ENCODE measurements at places on chromosomes 13 and 19. TPM values are rescaled to one million over a fixed set of nuclear protein-coding genes. Genes with fewer than 3 reads are reported as not detected.

- no peak for DNase-seq
These were observed 146.9 kb downstream of the KDM4B start for GRCh38 chr19:5115771-5116202.

DNA sequence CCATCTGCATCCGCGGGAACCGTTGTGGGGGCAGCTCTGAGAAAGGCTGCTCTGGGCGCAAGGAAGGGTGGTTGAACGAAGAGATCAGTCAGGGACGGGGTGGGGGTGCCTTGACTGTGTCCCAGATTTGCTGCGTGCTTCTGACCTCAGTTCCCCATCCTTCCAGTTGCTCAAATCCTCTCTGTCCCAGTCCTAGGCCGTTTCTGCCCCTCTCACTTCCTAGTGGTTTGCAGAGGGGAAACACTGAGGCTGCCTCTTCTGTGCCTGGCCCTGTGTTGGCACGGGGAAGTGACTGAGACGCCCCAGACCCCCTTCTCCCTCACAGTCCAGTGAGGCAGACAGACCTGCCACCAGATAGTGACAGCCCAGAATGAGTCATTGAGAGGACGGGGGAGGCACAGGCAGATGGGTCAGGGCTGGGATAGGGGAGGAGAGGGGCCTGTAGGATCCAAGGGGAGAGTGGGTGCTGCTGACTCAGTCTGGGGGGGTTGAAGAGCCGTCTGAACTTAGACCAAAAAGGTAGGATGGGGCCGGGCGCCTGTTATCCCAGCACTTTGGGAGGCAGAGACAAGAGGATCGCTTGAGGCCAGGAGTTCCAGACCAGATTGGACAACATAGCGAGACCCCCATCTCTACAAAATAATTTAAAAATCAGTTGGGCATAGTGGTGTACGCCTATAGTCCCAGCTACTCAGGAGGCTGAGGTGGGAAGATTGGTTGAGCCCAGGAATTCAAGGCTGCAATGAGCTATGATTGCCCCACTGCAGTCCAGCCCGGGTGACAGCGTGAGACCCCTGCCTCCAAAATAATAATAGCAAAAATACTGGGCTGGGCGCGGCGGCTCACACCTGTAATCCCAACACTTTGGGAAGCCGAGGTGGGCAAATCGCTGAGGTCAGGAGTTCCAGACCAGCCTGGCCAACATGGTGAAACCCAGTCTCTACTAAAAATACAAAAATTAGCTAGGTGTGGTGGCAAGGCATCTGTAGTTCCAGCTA, 26.5 kb downstream of the NUMBL start:
- no peak for DNase-seq

- DNase-seq, result no peak
These were observed 109.2 kb downstream of the SGCG start for GRCh38 chr13:23289917-23290357.

- DNase-seq, result no peak
These were observed 102.9 kb downstream of the TEX26 start for GRCh38 chr13:31035185-31035965.

DNA sequence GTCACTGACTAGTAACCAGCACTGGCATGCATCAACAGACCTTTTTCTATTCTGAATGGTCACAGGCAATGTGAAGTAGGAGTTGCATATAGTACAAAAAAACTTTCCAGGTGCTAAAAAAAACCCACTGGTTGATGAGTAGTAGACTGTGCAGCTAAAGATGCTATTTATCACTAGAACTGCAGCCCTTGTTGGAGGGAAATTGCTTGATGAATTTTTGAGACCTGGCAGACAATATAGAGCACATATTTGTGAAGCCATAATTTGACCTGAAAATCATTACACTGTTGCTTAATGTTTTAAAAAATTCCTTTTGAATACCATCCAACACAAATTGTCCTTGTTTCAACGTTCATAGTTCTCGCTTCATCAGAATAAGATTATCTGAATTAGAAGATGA, 441.0 kb downstream of the KLF12 start:
- DNase-seq, result no peak

GRCh38 chr13:24274452-24275021, 34.8 kb upstream of the C1QTNF9 start:
- DNase-seq, result peak; percentile 51

GRCh38 chr13:111855191-111855590, 211.8 kb upstream of the SOX1 start:
- no peak for DNase-seq

LIM2 gene
- total RNA-seq, result not detected

DNA sequence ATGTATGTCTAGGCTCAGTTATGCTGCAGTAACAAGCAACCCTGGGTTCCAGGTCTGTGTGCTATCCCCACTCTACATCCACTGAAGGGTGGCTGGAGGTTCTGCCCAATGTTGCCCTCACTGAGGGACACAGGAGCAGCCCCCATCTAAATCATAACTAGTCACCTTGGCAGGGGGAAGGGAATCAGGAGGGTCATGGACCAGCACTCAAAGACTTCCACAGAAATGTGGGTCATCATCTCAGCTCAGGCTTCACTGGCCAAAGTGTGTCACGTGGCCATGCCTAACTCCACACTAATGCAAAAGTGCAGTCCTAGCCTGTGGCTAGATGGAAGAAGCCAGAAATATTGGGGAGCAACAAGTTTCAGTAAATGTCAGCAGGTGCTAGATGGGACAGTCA, 137.3 kb upstream of the ZNF507 start:
- no peak for DNase-seq

GRCh38 chr13:98542568-98543377, 34.1 kb downstream of the STK24 start:
- no peak for DNase-seq

DNA sequence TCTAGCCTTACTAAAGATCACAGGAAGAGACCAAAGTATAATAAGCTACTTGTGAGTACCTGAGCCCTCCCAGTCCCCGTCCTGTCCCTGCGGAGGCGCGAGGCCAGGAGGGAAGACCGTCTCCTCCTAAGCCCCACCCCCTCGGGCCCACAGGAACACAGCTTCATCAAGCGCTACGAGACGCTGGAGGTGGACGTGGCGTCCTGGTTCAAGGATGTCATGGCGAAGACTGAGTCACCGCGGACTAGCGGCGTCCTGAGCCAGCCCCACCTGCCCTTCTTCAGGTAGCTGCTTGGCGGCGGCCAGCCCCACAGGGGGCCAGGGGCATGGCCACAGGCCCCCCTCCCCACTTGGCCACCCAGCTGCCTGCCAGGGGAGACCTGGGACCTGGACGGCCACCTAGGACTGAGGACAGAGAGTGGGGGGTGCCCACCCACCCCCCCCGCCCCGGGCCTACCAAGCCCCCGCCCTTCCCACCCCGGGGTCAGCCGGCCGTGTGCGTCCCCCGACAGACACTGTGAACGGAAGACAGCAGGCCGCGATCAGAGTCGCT, 2.4 kb upstream of the TGFBR3L start:
- DNase-seq, result no peak

OR7D2 gene
- total RNA-seq, result not detected

GRCh38 chr13:110772091-110772984, 58.8 kb downstream of the ING1 start:
- no peak for DNase-seq

SIAH3 gene
- total RNA-seq, result not detected

SMIM44 gene
- not detected for total RNA-seq

GRCh38 chr13:71789693-71790329, 77.2 kb downstream of the DACH1 start:
- DNase-seq, result no peak

ZNF577 gene
- 13.2 TPM for total RNA-seq

DNA sequence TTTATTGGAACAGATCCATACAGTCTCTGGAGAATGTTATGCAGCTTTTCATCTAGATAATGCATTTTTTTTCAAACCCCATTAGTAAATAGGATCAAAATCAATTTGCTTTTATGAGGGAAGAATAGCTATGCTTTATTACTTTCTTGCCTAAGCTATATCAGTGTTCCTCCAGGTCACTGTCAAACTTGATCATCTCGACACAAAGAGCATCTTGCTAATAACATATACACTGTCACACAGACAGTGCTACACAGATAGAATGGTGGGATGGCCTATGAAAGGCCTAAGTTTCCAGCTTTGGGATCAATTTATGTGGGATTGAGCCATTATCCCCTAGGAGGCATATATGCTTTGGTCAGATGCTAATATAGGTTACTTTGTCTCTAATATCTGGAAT, 862.9 kb upstream of the SPRY2 start:
- no peak for DNase-seq

PSG7 gene
- total RNA-seq, result not detected

GARRE1 gene
- total RNA-seq, result 30.6 TPM

GRCh38 chr19:48883726-48884125, 11.5 kb downstream of the PPP1R15A start:
- DNase-seq, result no peak

STARD13 gene
- total RNA-seq, result 0.07 TPM

- no peak for DNase-seq
These were observed 1.8 kb downstream of the LILRB5 start for GRCh38 chr19:54255105-54255775.

DNA sequence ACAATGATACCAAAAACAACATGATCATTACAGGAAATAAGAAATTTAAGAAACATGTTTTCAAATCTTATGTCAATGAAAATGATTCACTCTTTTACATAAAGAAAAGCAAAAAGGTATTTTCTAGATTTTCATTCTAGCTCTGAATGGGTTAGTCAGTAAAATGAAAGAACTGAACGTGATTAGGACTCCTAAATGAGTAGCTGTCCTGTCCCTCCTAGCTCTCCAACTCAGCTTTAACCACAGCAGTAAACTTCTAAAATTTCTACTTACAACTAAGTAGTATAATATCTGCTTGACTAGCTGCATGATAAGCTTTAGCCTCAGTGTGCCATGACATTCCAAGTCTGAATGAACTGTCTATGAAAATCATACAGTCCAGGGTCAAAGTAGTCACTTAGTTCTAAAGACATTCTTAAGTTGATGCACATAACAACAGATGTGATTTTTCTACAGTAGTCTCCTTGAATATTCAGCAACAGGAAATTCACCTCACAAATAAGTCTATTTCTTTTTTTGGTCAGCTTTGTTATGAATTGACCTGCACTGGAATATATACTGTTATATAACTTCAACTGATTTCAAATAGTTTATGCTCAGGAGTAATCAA, 136.4 kb downstream of the MYCBP2 start:
- DNase-seq, result no peak
